NCI-H1694 (cell line): ENCODE measurements at places on chromosomes 2 and 18.

- no peak for DNase-seq
These were observed 48.0 kb upstream of the RAB1A start for GRCh38 chr2:65177751-65178442.

- no peak for DNase-seq
These were observed 117.0 kb downstream of the MGAT5 start for GRCh38 chr2:134370655-134371445.

- DNase-seq, result no peak
These were observed 38.0 kb downstream of the PTRHD1 start for GRCh38 chr2:24754985-24755705.

DNA sequence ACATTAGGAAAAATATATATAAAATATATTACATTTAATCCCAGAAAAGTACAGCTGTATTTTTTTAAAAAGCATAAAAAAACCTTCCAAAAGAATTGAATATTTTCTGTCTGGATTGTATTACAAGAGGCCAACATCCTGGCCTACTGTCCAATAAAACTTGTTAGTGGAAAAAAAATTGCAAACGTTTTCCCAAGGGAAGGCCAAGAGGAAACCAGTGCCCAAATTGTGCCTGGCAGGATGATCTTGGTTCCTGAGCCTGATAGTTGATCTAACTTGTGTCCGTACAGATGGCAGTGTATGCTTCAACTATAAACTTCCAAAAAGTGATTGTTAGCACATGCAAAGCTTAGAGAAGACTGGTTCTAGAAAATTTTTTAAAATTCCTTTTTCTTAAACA is 90.6 kb upstream of the LPIN2 start:
- DNase-seq, result no peak

- DNase-seq, result no peak
These were observed 60.8 kb downstream of the LIMS1 start for GRCh38 chr2:108594982-108595464.

- no peak for DNase-seq
These were observed 65.8 kb downstream of the PSMG2 start for GRCh38 chr18:12768625-12769024.

- DNase-seq, result peak; percentile 47
These were observed 19.2 kb downstream of the MOGAT1 start for GRCh38 chr2:222690564-222691200.

DNA sequence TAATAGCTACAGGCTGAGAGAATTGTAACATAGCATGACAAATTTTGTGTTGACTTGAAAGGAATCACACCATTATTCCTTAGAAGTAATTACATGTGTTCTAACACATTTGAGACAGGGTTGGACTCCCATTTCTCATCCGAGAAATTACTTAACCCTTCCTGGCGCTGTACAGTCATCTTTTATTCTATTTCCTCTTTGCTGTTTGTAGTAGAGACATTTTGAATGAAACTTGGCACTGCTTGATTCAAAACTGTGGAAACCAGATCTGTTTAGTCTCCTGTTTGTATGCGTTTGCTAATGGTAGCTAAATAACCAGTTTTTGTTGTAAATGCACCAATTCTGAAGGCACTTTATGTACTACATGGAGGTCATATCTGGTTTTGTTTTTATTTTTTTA is 231.9 kb downstream of the ALPK2 start:
- no peak for DNase-seq

- no peak for DNase-seq
These were observed 78.8 kb upstream of the LCLAT1 start for GRCh38 chr2:30368258-30368657.

DNA sequence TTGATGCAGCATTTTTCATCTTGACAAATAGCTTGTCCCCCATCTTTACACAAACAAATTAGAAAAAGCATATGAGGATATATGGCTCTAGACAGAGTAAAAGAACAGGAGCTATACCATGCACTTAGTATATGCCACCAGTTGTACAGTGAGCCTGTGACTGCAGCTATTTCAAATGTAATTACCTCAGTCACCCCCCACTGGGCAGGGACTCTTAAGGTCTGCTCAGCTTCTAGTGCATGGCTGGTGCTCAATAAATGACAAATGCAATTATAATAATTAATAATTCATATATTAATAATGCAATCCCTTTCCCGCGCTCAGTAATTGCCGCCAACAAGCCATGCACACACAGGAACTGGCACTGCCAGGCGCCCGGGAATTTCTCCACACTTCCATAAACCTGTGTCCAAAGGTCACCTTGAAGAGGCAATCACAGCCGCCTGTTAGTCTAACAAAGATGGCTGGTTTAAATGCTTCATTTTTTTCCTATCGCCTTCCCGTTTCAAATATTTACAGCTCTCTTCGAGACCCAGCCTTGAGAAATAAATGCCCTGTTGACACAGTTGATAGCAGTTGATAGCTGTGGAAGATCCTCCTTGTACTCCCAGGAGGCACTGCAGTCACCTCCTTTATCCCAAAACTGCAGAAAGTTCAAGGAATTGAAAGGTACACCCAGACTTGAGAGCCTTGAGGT is 156.6 kb downstream of the INO80D start:
- DNase-seq, result no peak
